GM13977 (cell line): ENCODE measurements at places on chromosomes 16 and 17.

GRCh38 chr17:50175035-50175807 is 9.4 kb downstream of the SGCA start:
- no peak for DNase-seq

GRCh38 chr16:27526180-27526579 is 23.5 kb downstream of the GTF3C1 start:
- no peak for DNase-seq

GRCh38 chr17:50837286-50837979 is 2.0 kb downstream of the WFIKKN2 start:
- DNase-seq, result no peak

GRCh38 chr17:65811043-65811442 is 249.6 kb upstream of the AXIN2 start:
- no peak for DNase-seq

- DNase-seq, result no peak
These were observed 2.9 kb upstream of the ITGA3 start for GRCh38 chr17:50052822-50053653.

GRCh38 chr16:84455031-84455430 is 49.4 kb downstream of the MEAK7 start:
- DNase-seq, result no peak

- no peak for DNase-seq
These were observed 167.8 kb upstream of the CACNG5 start for GRCh38 chr17:66667090-66667489.

DNA sequence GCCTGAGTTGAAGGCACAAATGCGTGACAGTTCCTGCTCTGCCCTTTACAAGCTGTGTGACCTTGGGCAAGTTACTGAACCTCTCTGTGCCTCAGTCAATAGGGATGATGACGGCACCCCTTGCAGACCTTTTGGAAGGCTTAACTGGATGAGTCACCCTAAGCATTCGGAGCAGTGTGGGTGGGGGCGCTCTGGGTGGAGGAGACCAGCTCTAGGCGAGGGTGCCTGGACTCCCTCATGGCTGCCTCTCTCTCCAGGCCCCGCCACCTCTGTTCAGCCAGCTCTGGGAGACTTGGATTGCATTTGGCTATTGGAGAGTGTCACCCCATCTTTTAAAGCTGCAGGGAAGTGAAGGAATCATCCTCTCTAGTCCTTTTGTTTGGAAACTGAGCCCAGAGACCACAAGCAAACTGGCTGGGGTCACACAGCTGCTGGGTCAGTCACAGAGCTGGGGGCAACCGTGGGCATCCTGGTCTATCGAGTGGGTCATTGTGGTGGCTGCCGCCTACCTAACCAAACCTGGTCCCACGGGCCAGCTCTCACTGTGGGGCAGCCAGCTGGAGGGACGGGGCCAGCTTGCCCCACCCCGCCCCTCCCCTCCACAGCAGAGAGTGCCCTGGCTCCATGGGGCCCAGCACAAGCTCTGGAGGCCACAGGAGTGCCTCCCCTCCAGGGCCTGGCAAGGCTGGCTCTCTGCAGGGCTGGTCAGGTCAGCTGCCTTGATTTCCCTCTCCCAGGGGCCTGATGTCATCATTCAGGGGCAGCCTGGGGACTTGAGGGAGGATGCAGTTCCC is 20.2 kb upstream of the GSE1 start:
- no peak for DNase-seq

DNA sequence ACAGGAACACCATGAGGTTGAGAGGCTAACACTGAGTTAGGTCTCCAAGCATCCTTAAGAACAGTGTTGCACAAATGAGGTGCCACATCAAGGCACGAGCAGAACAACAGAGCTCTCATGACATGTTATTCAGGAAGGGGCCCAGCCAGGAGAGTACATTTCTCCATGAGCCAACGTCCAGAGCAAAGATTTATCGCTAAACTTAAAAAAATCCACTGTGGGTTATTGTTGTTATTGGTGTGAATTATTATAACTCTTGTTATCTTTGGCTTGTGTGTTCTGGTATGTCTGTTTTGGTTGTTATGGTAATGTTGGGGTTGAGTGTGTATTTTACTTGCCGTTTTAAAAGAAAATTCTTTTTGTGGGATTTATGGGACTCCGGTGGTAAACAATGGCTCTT is 68.9 kb upstream of the MSI2 start:
- no peak for DNase-seq

DNA sequence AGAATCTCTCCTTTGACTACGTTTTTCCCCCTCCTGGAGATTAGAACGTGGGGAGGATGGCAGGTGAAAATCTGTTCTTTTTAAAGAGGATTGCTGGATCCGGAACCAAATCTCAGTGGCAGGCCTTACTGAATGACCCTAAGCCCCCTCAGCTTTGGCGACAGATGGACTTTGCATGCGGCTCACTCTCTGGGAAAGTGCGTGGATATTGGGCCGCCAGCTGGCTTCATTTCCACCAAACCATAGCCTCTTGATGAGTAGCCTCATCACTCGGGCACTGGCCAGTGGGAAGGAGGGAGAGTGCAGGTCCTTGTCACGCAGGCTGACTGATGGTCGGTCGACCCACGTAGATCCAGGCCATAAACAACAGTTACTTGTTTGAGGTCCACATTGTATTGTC is 31.3 kb upstream of the CCDC182 start:
- no peak for DNase-seq

GRCh38 chr16:15961060-15961511 is 11.7 kb downstream of the ABCC1 start:
- peak; percentile 77 for DNase-seq

DNA sequence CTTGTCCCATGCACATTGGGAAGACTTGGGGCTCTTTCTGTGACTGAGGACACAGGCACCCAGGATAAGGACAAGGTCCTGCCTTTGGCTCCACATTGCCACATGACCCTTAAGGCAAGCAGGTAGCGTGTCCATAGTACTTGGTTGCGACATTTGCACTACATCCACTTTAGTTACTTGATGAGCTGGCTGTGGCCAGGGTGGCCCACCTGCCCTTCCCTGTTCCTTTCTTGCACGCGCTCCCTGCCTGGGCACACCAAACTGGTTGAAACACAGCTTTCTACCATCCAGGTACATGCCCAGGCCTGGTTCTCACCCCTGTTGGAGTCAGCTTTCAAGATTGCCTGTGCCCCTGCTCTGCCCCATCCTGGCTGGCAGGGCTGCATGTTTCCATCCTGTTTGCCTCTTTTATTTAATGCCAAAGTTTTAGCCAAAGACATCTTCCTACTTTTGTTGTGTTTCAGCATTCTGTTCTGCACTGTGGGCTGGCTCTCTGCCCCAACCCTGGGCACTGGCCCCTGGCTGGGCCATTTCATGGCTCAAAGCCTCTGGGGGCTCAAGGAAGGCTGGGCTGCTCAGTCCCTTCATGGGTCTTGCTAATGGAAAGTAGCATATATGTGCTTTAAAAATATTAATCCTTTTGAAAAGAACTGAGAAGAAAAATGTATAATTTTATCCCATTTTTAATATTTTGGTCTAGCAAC is 3.2 kb downstream of the B3GNT9 start:
- no peak for DNase-seq

DNA sequence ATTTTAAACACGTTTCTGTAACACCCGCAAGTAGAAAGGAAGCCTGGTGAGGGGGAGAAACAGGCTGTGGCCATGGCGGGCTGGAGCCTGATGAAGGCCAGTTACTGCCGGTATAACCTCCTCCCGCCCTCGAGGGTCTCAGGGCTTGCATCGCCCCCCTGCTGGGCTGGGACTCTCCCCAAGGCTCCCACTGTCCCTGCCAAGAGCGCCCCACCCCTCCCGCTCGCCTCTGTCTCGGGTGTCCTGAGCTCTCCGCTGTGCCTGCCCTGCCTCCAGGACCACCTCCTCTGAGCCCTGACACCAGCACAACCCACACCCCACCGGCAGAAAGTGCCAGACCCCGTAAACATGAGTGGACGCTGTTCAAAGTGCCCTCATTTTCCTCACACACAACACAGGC is 18.7 kb downstream of the TMEM204 start:
- DNase-seq, result no peak

DNA sequence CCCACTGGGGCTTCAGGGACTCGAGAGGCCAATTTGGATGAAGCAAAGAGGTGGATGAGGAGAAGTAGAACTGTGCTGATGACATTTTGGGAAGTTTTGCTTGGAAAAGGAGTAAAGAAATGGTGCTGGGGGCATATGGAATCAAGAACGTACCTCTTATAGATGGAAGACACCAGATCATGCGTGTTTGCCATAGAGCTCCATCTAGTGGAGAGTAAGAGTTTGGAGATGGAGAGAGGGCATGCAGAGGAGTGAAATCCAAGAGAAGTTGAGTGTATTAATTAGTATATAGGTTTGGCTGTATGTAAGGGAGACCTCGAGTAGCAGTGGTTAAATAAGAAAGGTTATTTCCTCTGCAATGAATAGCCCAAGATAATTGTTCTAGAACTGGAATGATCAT is 56.0 kb downstream of the SHISA6 start:
- no peak for DNase-seq

DNA sequence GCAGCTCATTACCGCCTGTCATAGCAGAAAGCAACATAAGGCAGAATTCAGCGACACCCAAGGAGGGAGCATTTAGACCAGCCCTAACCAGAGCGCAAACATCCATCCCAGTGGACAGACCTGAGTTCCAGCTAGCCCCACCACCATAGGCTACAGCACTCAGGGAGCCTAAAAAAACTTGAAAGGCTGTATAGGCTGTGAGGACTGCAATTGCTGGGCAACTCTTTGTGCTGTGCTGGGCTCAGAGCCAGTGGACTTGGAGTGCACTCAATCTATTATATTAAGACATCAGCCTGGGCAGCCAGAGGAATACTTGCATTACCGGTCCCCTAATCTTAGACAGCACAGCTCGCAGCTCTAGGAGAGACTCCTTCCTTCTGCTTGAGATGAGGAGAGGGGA is 207.3 kb downstream of the KIF2B start:
- DNase-seq, result no peak

DNA sequence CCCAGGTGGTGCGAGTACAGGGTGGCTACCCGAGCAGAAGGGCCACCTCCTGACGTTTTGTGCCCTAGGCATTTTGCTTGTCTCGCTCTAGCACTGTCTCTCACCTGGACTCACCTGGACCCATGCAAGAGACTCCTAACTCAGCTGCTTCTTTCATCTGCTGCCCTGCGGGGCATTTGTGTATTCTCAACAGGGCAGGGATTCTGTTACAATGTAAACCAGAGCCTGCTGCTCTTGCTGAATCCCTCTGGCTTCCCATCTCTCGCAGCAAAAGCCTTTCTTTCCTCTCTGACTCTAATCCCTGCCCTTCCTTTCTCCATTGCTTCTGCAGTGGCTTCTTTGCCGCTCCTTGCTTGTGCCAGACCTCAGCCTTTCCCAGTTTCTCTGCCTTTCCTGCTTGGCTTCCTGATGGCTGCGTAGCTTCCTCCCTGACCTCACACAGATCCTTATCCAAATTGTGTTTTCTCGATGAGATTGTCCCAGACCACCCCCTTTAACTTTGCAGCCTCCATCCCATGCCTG is 10.2 kb downstream of the ARSG start:
- DNase-seq, result no peak

GRCh38 chr17:80494547-80494946 is 18.1 kb upstream of the NPTX1 start:
- DNase-seq, result no peak

DNA sequence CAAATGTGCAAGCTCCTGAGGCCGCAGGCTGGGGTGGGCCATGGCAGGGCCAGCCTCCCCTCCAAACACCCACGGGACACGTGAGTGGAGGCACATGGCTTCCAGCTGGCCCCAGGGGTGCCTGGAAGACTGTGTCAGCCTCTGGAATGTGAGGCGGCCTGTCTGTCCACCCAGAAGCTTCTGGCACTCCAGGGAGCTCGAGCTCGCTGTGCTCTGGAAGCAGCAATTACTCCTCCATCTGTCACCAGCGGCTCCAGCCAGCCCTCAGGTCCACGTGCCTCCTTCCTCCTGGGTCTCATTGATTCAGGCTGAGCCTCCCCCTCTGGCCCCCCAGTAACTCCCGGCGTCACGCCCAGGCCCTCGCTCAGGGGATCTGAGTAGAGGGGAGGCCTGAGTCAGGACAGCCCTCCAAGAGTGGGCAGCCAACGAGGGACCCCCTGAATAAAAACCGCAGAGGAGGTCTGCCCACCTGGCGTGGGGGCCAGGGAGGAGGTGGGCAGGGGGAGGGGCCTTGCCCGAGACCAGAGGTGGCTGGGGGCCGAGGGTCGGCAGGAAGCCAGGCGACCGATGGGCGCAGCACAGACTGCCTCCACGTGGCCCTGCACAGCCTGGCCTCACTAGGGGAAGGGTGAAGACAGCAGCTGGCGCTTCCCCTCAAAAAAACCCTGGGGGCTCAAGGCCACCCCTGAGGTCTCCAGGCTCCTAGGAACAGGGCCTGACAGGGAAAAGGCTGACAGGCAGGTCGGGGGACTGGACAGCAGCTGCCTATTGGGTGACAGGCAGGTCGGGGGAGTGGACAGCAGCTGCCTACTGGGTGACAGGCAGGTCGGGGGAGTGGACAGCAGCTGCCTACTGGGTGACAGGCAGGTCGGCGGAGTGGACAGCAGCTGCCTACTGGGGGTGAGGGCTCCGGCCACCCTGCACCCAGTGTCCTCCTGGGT is 11.9 kb downstream of the PIEZO1 start:
- DNase-seq, result no peak

GRCh38 chr16:62068747-62069146 is 32.5 kb upstream of the CDH8 start:
- DNase-seq, result no peak

DNA sequence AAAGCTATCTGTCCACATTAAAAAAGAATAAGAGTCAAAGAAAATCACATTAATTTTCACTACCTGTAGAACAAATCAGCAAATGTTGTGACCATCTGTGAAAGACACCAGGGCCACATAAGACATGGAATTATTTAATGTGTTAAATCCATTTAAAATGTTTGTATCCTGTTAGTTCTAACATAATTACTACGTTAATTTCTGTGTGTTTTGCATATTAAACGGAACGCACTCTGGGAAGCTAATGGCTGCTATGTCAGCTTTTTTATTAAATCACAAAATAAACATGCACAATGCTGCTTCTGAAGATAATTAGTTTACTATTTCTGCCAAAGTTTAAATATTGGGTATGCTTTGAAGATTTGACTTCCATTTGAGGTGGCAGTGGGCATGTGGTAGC is 1061.2 kb downstream of the CDH11 start:
- no peak for DNase-seq

DNA sequence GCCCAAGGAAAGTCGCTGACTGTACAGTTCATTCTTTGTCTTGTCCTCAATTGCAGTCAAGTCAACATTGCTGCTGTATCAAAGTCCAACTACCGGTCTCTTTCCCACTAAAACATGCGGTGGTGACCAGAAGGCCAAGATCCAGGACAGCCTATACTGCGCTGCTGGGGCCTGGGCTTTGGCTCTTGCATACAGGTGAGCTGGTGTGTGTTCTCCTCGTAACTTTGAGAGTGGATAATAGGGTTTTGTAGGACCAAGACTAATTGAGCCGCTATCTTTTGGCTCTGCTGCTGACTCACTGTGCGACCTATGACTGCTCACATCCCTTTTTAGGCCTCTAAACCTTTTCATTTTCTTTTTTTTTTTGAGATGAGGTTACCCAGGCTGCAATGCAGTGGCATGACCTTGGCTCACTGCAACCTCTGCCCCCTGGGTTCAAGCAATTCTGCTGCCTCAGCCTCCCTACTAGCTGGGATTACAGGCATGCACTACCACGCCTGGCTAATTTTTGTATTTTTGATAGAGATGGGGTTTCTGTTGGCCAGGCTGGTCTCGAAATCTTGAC is 38.7 kb downstream of the PHKB start:
- no peak for DNase-seq
